Spinal cord (tissue), 10 donors: ENCODE measurements at places on chromosomes 7 and 10. TPM values are rescaled to one million over a fixed set of nuclear protein-coding genes. Genes with fewer than 3 reads are reported as not detected.

The CALCR gene
- 0.39 TPM for total RNA-seq

DNA sequence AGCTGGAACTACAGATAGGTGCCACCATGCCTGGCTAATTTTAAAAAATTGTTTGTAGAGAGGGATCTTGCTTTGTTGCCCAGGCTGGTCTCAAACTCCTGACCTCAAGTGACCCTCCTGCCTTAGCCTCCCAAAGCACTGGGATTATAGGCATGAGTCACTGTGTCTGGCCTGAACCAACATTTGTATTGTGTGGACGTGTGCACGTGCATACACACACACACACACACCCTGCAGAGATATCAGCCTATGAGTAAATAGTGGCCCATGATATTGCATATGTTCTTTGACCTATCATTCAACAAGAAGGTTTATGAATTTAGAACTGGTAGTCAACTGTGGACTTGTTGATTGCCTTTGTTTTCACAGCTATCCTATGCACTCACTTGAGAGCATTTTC is 161.6 kb downstream of the BAMBI start:
- DNase-seq: no peak
- no peak overlapping the region for H3K4me3 ChIP-seq
- peaks cover 3% of the 10 kb centered on the region for H3K4me1 ChIP-seq
- H3K36me3 ChIP-seq: no peaks in the 10 kb centered on the region

The LIPK gene
- total RNA-seq: not detected

- no peaks in the 10 kb centered on the region for H3K36me3 ChIP-seq
- H3K27ac ChIP-seq: no peak overlapping the region
- no peaks in the 10 kb centered on the region for H3K27me3 ChIP-seq
- H3K4me1 ChIP-seq: peaks cover 2% of the 10 kb centered on the region
Observed at GRCh38 chr10:131534836-131535235, 223.3 kb upstream of the TCERG1L start.
